Stimulated activated CD8-positive, alpha-beta memory T cell treated with anti-CD3 and anti-CD28 coated beads, Interleukin-12 subunit alpha, Interleukin-12 subunit beta, amount 100 ng/mL, for 1 hour (primary cell): ENCODE measurements at places on chromosomes 11 and 22.

DNA sequence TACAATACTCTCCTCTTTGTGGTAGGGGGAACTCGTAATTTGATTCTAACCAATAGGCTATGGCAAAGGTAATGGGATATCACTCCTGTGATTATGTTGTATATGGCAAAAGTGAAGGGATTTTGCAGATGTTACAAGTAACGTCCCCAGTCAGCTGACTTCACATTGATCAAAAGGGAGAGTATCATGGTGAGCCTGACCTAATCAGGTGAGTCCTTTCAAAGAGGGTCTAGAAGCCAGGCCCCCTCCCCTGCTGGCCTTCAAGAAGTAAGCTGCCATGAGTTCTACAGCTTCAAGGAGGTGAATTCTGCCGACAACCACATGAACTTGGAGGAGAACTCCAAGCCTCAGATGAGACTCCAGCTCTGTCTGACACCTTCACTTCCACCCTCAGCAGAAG is 20.0 kb downstream of the TBRG1 start:
- no peak for DNase-seq

DNA sequence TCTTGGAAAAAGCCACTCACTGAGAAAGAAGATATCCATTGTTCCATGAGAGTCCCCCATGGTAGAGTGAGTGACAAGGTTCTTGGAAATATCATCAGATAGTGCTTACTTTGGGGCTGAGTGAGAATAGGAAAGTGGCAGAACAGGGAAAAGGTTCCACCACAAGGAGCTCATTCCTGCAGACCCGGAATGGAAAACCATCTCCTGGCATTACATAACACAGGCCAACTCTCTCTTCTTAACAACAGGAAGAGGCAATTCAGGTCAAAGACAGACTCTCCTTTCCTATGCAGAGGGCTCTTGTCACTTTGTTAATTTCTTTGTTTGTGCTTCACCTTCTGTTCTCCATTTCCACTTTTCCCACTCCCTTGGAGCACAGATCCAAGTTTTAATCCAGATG is 259.7 kb downstream of the KIRREL3 start:
- no peak for DNase-seq

DNA sequence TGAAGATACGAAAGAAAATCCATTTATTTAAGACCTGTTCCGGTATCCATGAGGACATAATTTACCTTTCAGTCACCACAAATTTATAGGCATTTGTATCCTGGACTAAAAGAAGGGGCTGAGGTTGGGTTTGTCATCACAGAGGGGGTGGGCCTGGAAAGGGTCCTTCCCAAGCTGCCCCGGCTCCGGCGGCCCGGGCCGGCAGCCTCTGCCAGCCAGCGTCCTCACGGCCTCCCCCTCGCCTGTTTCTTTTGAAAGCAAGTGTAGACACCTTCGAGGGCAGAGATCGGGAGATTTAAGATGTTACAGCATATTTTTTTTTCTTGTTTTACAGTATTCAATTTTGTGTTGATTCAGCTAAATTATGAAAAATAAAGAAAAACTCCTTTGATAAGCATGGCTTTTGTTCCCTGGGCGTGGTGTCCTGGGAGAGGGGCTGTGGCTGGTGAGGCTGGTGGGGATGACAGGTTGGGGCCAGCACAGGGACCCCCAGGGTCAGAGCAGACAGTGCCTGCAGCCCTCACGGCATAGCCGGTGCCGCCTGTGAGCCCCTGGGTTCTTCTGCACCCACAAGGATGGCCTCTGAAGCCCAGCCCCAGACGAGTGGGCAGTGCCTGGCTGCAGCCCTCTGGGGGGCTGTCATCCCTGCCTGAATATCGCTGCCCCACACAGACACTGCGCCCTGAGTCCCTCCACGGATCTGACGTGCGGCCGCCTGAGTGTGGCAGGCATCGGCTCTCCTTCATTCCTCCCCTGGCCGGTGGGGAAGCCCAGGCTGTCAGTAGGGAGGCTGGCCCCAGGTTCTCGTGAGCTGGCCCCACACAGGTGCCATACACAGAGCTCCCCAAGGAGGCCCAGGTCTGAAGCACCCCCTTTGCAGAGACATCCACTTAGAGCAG is 1075.9 kb downstream of the BRD1 start:
- no peak for DNase-seq

DNA sequence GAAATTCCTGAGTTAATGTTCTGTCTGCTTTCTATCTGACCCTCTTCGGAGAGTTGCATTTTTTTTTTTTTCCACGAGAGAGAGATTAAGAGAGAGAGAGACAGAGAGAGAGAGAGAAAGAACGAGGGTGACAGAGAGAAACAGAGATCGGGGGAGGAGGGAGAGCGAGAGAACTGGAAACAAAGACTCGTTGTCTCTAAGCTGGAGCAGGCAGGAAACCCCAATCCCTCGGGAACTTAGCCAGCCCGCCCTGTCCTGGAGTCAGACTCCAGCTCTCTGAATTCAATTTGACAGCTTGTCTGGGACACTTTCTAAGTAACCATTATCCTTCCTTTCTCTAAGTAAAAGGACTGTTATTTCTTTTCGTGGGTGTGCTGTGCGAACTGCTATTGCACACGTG is 76.9 kb downstream of the KCNJ1 start:
- no peak for DNase-seq
